ENCODE measurements at places on chromosomes 6 and 20.

- no peak for DNase-seq
These were observed 353.5 kb downstream of the SMOC2 start for GRCh38 chr6:168794491-168794890.

DNA sequence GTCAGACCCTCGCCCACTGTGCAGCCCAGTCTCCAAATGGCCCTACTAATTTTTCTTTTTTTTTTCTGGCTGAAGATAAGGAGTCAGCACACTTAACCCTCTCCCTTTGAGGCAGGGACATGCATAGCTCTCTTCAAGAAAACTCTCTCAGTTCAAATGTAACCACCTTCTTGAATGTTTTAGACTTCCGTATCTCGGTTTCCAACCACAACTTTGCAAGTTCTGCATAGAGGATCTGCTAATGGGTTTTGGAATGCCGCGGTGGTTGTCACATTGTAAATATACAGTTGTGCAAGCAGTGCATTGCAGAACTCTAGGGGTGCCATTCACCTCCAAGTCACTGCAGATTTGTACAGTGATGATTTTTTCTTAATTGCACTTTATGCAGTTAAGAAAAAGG, 59.4 kb upstream of the SLC35B3 start:
- no peak for DNase-seq

GRCh38 chr6:153062516-153062915, 60.0 kb upstream of the MTRF1L start:
- no peak for DNase-seq

GRCh38 chr6:76222189-76222588, 149.7 kb upstream of the IMPG1 start:
- DNase-seq, result no peak

DNA sequence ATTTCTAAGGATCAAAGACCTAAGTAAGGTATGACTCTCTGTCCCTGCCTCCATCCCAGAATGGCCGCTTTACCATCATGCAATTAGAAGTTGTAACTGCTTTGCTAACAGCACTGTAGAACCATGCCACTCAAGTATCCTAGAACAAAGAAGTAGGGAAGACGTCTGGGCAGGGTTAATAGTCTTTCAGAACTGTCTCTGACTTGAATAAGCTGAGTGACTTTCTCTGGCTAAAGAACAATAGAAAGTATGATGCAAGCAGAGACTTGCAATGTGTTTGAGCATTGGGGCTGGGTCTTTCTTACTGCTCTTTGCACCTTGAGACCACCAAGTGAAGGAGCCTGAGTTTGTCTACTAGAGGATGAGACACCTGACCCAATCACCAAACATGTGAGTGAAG, 279.6 kb upstream of the JAG1 start:
- DNase-seq, result no peak

DNA sequence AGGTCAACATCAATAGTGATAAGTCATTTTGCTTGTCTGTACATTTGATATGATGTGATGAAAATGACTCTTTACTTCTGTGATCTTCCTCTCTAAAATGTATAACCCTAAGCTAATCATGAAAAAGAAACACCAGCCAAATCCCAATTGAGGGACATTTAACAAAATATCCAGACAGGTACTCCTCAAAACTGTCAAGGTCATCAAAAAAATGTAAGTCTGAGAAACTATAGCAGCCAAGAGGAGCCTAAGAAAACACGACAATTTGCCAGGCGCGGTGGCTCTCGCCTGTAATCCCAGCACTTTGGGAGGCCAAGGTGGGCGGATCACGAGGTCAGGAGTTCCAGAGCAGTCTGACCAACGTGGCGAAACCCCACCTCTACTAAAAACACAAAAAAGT, 708.5 kb upstream of the ID4 start:
- no peak for DNase-seq

- no peak for DNase-seq
These were observed 14.2 kb downstream of the NCOA3 start for GRCh38 chr20:47515843-47516242.

GRCh38 chr6:117687021-117687648, 11.9 kb downstream of the NUS1 start:
- DNase-seq, result no peak

DNA sequence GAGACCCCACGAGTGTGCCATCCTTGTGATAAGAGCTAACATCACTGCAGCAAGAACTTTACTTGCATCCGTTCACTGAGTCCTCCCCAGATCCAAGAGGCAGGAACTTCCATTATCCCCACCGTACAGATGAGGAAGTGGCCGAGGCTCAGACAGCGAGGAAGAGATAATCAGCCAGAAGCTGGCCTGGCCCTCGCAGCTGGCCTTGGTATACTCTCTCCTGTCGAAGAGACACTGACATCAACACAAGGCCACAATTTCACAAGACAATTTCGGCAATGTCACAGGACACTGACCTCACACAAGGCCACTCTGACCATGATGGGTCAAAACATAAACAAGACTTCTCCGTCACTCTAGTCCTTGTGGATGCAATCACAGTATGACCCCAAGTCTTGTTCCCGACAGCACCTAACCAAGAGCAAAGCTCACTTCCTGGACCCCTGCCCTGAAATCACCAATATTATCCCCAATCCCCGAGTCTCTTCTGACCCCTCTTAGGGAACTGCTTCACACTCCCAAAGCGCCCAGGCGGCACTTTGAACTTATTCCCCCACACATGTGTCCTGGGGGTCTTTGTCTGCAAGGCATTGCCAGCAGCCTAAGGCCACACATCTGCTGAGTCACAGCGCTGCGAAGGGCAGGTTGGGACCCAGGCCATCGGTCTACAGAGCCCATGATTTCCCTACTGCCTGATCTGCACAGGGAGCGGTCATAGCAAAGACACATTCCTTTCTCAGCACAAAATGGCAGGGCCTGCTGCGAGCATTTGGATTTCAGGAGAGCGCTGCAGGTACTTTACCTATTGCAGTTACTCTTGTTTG, 14.8 kb upstream of the VAPB start:
- DNase-seq, result no peak

GRCh38 chr20:38369389-38369788, 23.1 kb downstream of the LBP start:
- DNase-seq, result no peak

DNA sequence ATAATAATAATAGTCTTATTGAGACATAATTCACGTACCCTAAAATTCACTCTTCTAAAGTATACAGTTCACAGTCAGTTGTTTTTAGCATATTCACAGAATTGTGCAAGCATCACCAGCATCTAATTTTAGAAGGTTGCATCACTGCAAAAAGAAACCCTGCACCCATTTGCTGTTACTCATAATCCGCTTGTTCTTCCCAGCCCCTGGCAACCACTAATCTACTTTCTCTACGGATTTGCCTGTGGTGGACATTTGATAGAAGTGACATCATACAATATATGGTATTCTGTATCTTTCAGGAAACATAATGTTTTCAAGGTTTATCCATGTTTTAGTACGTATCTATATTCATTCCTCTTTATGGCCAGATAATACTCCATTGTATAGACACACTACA, 41.5 kb upstream of the FAM184A start:
- no peak for DNase-seq

- no peak for DNase-seq
These were observed 86.5 kb downstream of the MAP7 start for GRCh38 chr6:136463743-136464142.

GRCh38 chr6:21764989-21765388, 171.4 kb downstream of the SOX4 start:
- DNase-seq, result no peak

DNA sequence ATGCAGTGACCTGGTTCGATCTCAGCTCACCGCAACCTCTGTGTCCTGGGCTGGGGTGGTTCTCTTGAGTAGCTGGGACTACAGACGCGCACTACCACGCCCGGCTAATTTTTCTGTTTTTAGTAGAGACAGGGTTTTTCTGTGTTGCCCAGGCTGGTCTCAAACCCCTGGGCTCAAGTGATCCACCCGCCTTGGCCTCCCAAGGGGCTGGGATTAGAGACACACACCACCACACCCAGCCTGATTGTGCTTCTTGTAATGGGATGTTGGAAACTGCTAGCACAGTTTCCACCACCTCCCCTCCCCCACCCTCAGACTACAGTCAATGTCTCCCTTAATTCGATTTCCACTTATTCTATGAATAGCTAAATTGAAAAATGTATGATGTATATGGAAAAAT, 22.6 kb upstream of the DSP start:
- no peak for DNase-seq
